NCI-H774 (cell line): ENCODE measurements at places on chromosomes 16 and 17.

DNA sequence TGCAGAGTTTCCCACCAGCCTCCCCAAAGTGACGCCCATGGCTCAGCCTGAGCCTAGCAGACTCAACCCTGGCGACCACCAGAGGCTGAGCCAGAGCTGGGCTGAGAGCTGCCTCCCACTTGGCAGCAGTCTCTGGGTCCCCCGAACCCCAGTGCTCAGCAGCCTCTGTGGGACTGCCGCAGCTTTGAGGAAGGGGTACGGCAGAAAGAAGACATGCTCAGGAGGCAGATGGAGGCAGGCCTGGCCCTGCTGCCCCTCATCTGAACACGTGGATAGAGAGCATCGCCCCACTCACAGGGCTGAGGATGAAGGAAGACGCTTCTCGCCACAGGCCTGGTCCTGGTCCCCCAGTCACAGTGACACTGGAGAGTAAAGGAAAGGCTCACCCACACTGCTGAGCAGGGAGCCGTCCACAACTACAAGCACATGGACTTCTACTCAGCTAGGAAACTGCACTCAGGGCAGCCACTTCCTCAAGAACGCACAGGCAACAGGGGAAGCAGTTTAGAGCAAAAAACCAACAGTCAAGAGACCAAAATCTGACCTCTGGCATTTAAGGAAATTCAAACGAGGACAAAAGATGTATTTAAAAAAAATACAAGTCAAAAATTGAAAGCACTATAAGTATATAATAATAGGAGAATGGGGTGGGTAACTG, 45.2 kb upstream of the GSG1L start:
- no peak for DNase-seq

DNA sequence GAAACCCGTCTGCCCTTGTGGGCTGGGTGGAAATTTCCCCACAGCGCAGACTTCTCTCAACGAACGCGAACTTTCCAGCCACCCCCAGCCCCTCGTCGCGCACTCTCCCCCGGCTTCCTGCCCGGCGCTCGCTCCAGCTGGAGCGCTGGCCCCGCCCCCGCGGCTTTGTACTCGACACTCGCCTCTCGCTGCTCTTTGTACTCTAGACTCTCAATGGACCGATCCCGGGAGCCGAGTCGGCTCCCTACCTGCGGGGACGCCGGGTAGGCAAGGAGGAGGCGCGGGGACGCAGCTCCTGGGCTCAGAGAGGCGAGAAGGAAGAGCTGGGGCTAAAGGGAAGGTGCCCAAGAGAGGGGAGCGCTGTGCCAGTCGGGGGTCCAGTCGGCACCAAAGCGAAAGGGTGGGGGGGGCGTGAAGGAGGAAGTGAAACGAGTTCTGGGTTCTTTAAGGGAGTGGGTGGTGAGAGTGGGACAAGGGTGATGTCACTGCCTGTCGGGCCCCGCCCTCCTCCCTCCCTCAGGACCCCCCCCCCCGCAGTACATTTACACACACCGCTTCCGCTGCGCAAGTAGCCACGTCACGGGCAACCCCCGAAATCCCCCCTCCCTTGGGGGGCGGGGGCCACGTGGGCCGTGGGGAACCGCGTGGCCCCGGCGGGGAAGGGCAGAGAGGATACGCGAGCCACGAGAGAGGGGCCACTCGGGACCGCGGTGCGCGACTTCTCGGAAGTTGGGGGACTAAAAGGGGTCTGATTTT, 9.7 kb downstream of the KDM6B start:
- peak; percentile 53 for DNase-seq

DNA sequence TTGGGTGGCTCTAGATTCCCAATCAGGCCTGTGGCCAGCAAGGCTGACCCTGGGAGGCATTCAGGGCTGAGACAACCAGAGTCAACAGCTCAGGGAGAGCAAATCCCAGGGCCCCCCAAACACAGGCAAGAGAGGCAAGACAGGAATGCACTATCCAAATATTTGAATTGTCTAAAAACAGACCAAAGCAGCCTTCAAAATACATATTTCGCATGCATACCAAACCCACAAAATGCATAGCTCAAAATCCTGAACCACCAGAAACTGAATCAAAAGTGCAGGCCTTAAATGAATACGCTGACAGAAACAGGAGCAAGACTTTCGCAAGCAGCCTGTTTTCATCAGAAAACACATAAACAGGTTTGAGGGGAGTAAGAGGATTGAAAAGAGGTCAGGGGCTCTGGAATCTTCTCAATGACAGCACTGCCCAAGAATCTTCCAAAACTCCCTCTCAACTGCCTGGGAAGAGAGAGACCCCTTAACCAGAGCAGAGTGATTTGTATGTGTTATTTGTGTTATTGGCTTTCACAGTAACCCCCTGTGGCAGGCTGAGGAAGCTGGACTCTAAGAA, 213.6 kb upstream of the CDH5 start:
- DNase-seq: no peak

DNA sequence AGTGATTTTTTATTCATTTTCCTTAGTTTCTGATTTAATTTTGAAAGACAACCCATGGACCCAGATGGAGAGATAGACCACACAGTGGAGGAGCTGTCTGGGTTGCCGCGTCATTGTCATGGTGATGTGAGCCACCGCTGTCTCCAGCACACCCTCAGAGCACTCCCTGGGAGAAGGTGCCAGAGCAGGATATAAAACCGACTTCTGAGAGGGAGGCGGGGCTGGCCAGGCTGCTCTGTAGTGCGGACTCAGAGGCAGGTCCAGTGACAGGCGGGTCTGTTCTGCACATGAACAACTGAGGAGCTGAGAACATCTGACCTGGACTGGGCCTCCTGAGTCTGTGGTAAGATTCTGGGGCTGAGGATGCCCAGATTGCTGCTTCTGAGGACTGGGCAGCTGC, 216.3 kb upstream of the NLRP1 start:
- DNase-seq: no peak

DNA sequence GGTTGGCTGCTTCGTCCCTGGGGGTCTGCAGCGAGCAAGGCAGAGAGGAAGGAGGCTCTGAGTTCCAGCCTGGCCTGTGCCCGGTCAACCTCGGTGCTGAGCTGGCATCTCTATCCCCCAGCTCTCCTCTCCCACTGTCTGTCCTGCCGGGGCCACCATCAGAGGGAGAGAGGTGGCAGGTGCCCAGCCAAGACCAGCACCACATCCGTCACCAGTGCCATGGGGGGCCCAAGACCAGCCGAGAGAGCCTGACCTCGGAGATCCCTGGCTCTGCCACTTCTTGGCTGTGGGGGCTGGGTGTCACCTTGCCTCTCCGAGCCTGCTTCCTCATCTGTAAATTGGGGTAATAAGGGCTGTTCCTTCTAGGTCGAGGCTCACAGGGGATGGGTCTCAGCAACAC, 560 bp upstream of the P2RX1 start:
- DNase-seq: no peak

- DNase-seq: peak; percentile 38
These were observed at the start of gene ITPRIPL2 for GRCh38 chr16:19113577-19114358. Gene ITPRIPL2, plus strand, starts transcription at chr16:19113964. Its CDS starts 498 bp downstream, at chr16:19114462.

DNA sequence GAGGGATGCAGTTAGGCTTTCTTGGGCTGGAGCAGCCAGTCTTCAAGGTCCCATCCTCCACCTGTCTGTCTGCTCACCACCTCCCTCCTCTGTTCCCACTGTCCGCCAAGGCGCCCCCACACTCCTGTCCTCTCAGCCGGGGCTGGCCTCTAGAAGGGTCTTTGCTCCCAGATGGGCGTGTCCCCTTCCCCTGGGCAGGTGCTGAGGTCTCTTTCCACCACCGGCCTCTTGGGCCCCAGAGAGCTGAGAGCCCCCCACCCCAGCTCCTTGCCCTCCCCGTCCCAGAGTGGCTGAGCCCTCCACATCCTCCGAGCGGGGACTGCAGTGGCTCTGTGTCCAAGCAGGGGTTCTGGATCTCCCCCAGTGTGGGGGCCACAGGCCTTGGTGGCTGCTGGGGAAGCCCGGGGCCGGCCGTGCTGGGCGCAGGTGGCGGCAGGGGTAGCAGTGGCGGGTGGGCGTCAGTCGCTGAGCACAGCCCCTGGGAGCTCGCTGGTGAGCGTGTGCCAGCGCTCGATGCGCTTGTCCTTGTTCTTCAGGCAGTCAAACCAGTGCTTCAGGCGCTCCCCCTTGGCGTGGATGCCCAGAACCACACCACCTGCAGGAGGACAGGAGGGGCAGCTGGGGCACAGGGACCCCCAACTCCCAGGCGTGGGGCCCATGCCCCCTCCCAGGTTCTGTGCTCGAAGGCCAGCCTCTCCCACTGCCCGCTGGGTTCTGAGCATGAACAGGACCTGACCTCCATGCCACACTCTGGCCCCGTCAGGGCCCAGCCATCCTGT, 9.8 kb downstream of the SCGB1C2 start:
- no peak for DNase-seq

GRCh38 chr17:31550389-31551056, 159.0 kb downstream of the RAB11FIP4 start:
- peak; percentile 58 for DNase-seq

GRCh38 chr17:44137891-44138709, 3.6 kb upstream of the HROB start:
- DNase-seq: peak; percentile 89

- DNase-seq: no peak
These were observed 16.6 kb downstream of the ENDOV start for GRCh38 chr17:80431246-80432195.

DNA sequence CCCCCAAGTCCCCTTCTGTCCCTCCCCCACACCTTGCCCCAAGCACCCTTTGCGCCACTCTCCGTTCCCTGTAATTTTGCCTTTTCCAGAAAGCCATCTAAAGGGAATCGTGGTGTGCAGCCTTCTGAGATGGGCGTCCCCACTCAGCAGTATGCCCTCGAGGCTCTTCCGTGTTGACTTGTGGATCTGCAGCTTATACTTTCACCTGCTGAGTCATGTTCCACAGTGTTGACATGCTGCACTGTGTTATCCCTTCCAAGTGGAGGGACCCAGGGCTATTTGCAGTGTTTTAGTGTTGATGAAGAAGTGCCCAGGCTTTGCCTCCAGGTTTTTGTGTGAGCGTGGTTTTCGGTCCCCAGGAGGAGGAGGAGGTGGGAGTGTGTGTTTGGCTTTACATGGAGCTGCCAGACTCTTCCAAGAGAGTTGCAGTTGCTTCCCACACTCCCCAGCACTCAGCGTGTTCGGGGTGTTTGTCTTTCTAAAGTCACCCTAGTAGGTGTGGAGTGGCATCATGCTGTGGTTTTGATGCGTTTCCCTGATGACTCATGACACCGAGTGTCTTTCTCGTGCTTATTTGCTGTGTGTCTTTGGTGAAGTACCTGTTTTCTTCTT, 32.1 kb upstream of the JPT2 start:
- no peak for DNase-seq

- no peak for DNase-seq
These were observed 8.4 kb downstream of the C1QBP start for GRCh38 chr17:5430413-5430999.

DNA sequence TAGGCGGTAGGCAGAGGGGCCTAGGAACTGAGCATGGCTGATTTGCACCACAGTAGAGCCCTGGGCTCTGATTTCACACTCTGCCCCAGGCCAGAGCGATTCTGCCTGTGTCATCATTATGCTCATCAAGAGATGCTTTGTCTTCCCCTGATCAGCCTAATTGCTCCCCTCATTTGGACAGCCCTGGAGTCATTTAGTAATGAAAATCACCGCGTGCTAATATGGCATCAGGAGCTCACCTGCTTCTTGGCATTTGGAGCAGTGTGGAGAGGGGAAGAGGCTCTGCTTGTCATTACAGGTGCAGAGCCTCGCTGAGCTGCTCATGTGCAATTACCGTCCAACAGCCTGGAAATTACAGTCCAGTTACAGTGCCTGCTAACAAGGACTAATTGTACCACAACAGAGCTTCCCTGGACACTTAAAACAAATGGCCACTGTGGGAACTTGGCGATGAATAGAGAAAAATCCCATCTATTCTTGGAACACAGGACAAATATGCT, 157.1 kb upstream of the WSCD1 start:
- DNase-seq: no peak

DNA sequence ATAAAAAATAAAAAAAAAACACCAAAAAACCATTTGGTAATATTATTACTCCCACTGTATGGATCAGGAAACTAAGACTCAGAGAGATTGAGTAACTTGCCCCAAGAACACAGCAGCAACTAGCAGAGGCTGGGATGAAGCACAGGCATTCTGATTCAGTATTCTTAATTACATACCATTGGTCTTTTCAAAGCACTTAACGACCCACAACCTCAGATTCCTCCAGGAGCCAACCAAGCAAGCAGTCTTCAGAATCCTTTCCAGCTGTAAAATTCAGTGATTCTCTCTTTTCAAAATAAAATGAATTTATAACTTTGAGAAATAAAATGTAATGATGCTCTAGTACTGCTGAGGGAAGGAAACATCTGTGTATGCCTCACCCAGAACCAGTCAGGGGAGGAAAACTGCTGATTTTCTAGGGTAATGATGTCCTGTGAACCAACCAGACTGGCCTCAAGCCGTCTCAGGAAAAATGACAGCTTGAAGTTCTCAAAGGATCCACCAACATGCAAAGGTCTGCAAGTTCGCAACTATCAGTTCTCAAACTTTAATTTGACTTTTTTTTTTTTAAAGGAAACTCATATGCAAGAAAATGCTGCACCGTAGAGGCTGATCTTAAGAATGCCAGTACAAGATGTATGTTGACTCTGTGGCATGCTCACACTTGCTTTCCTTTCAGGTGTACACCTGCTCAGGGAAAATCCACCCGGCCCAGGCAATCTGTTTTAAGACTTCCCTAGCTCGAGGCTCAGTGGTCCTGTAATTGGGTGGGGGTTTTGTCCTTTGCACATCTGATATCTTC, 9.0 kb downstream of the CUEDC1 start:
- no peak for DNase-seq

- DNase-seq: no peak
These were observed 1.3 kb downstream of the RILP start for GRCh38 chr17:1648173-1648962.

DNA sequence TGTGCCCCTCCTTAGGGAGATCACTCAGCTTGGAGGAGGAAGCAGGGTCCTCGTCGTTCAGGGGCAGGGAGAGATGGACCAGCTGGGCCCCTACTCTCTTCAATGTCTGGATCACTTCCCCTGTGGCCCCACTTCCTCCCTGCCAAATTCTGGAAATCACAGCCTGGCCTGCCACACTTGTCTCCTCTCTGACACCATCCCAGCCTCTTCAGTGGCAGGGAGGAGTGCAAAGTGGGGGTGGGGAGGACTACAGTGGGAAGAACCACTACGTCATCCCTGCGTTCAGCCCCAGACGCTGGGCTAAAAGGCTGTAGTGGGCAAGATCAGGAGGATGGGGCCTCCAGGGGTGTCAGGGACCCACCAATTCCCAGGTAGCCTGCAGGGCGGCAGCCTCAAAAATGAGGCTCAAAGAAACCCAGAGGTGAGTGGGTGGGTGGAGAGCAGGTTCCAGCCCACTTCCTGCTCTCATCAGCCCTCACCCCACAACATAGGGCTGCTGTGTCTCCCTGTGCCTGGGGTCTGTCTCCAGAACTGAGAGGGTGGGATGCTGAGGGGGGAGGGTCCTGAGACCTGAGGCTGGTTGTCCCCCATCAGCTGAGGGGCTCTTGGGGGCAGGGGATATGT, 25.0 kb upstream of the TAC4 start:
- no peak for DNase-seq

- DNase-seq: no peak
These were observed 13.8 kb upstream of the DUSP14 start for GRCh38 chr17:37475731-37476420.

GRCh38 chr16:86502856-86503748, 7.2 kb upstream of the FOXF1 start:
- DNase-seq: no peak

- no peak for DNase-seq
These were observed 84.7 kb downstream of the VAT1L start for GRCh38 chr16:77873066-77873465.
